ENCODE measurements at places on chromosomes 3 and 15. TPM values are rescaled to one million over a fixed set of nuclear protein-coding genes. Genes with fewer than 3 reads are reported as not detected.

GRCh38 chr3:129106866-129107565, 14.6 kb downstream of the RAB43 start:
- DNase-seq, result no peak

DNA sequence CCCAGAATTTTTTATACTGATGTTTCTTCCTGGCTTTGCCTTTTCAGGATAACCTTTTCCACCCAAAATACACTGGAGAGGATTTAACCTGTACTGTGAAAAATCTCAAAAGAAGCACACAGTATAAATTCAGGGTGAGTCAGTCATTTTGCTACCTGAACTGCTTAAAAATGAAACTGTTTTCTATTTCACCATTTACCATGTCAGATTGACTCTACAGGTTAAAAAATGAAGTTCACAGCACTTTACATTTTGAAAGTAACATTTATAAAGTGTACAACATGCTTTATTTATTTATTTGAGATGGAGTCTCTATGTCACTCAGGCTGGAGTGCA, 115.2 kb downstream of the GHSR start:
- DNase-seq, result no peak

The CELF6 gene
- total RNA-seq, result 0.16 TPM

GRCh38 chr3:162168715-162169114, 672.1 kb downstream of the OTOL1 start:
- no peak for DNase-seq

- DNase-seq, result no peak
These were observed 147.3 kb downstream of the TP63 start for GRCh38 chr3:189778340-189778950.

DNA sequence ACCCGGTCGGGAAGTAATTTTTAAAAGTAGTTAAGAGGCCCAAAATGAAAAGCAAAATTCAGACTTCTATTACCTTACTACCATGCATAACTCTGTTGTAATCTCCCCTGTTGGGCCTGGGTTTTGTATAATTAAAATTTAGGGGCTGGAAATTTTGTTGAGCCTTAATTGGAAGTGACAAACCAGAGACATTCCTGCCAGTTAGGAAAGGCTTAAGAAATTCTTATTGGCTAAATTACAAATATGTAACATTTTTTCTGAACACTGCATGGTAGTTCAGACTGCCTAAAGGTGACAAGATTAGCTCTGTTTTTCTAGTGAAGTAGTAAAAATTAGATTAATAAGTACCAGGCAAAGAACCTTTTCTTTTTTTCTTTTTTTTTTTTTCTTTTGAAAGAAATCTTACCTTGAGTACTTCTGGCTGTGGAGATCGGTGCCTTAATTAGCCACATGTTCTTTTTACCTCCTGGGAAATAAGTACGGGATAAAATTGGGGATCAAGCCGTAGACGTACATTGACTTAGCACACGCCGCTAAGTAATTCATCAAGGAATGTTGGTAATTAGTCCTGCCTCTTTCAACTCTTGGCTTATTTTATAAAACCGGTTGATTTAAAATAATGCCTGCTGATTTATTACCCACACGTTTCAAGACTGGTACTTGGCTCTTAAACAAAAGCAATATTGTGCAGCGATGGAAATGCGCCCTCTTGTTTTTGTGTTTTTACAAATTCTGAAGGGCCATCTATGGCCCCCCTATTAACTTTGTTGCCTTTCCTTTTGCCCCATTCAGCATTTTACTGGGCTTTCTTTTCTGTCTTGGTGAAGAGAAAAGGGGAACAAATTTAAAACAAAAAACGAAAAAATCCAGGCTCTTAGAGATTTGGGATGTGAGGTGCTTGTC, 111.2 kb upstream of the SAMMSON start:
- no peak for DNase-seq

DNA sequence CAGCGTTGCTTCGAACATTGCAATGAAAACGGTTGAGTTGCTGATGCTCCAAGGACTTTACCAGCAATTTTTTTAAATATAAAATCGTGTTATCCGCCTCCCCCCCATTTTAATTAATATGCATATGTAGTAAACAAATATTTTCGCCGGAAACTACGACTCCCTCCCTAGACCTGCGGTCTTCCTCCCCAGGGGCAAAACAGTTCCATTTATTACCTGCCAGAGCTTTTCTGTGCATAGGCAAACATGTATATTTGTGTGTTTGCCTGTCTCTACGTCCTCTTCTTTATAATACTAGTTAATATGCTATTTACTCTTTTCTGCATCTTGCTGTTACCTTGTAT, 593 bp upstream of the RSL24D1 start:
- no peak for DNase-seq

Measured in activated naive CD8-positive, alpha-beta T cell treated with anti-CD3 and anti-CD28 coated beads for 36 hours (primary cell).